ENCODE measurements at places on chromosomes 2 and 18.

- DNase-seq = no peak
These were observed 317.8 kb downstream of the EPHA4 start for GRCh38 chr2:221254299-221254698.

GRCh38 chr2:72947952-72948830, 30.9 kb downstream of the EMX1 start:
- no peak for DNase-seq

- DNase-seq = no peak
These were observed 86.4 kb upstream of the RGPD4 start for GRCh38 chr2:107740300-107740699.

DNA sequence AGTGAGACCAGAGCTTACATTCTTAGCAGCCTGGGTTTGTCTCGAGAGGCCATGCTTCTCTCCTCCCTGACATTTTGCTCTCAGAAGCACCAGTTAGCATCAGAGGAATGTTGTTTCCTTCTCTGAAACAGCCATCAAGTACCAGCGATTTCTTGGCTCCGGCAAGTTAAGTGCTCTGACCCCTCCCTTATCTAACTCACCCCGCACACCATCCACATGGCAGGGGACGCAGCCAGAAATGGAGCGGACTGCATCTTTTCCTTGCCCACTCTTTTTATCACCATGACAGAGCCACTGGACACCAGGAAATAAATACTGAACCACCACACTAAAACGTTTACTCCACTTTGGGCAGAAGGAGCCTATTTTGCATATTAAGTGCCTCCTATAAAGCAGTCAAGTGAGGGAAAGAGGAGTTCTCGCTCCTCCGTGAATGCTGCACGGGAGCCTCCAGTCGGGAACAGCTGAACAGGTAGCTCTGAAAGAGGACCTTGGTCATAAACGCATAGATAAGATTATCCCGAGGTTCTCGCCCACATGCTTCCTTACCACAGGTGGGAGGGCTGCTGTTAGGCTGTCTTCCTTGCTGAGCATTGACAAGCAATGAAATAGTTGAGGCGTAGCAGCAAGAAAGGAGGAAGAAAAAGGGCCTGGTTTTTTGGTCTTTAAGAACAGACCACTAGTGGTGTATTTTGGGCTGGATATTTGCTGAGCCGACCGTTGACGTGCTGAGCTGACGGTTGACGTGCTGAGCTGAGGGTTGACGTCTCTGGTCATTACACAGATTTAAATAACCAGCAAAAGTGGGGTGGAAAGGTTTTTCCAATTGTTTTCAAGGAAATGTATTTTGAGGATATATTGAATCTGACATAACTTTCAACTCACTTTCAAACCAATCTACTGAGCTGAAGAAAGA, 71.4 kb upstream of the ITGB6 start:
- no peak for DNase-seq

- no peak for DNase-seq
These were observed 250.6 kb downstream of the SMAD2 start for GRCh38 chr18:47679864-47680263.
